ENCODE measurements at places on chromosomes 2 and 18. TPM values are rescaled to one million over a fixed set of nuclear protein-coding genes. Genes with fewer than 3 reads are reported as not detected.
A peak's percentile ranks its signal among the peaks of the same experiment; 100 is the strongest.

GRCh38 chr2:50098242-50098641 is 933.7 kb downstream of the NRXN1 start:
- no peak for DNase-seq

PSMA8 gene
- total RNA-seq: not detected

- DNase-seq: peak; percentile 43
These were observed 301.1 kb upstream of the RND3 start for GRCh38 chr2:150788426-150789140.

GRCh38 chr2:1791006-1791605 is 46.8 kb upstream of the PXDN start:
- no peak for DNase-seq

ALPI gene
- not detected for total RNA-seq

- DNase-seq: no peak
These were observed 168.1 kb downstream of the SETBP1 start for GRCh38 chr18:44848644-44849335.

Measured in IMR-90 (cell line).